H4 (cell line): ENCODE measurements at places on chromosomes 12 and 14. TPM values are rescaled to one million over a fixed set of nuclear protein-coding genes. Genes with fewer than 3 reads are reported as not detected.
A peak's percentile ranks its signal among the peaks of the same experiment; 100 is the strongest.

The SERPINA12 gene
- not detected in 2 replicates for total RNA-seq

The PSMC1 gene
- 335 and 362 TPM in 2 replicates for total RNA-seq

The KRT82 gene
- not detected in 2 replicates for total RNA-seq

The IFNG-AS1 gene
- not detected in 2 replicates for total RNA-seq

The POTEM gene
- total RNA-seq, result not detected in 2 replicates

DNA sequence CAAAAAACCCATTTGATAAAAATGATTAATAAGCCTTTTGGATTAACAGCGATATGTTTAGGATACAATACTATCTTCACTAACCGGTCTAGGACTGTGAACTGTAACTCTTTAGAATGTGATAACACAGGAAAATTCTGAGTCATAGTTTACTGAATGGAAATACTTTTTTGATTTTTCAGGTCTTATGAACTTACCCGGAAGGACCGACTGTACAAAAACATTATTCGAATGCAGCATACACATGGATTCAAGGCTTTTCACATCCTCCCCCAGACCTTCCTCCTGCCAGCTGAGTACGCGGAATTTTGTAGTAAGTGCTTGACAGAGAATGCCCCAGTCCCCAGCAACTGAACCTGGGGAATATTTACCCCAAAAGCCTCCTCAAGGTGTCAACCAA is 29.0 kb downstream of the TTLL5 start:
- no peak for DNase-seq

DNA sequence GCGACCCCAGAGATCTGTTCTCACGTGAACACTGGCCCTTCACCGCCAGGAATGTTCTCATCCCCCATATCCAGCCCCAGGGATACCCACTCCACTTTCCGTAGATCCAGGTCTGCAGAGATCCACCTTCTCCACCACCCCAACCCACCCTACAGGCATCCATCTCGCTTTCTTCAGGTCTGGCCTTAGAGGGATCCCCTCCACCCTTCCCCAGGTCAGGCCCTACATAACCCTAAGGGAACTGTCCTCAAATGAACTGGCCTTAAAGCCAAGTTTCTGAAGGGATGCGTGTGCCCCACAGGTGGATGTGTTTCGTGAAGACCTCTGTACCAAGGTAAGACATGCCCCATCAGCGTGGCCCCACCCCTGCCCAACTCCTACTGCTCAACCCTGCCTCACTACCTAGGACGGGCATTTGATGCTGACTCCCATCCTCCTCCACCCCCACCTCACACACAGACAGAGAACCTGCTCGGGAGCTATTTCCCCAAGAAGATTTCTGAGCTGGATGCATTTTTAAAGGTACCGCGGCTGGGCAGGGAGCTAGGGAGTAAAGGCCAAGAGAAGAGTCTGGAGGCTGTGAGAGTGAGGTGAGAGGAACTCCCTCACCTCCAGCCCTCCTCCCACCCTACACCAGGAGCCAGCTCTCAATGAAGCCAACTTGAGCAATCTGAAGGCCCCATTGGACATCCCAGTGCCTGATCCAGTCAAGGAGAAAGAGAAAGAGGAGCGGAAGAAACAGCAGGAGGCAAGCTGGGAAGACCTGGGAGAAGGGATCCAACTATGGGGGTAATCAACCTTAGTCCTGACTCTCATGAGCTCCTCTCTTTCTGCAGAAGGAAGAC is 912 bp downstream of the PSME1 start:
- no peak for DNase-seq

DNA sequence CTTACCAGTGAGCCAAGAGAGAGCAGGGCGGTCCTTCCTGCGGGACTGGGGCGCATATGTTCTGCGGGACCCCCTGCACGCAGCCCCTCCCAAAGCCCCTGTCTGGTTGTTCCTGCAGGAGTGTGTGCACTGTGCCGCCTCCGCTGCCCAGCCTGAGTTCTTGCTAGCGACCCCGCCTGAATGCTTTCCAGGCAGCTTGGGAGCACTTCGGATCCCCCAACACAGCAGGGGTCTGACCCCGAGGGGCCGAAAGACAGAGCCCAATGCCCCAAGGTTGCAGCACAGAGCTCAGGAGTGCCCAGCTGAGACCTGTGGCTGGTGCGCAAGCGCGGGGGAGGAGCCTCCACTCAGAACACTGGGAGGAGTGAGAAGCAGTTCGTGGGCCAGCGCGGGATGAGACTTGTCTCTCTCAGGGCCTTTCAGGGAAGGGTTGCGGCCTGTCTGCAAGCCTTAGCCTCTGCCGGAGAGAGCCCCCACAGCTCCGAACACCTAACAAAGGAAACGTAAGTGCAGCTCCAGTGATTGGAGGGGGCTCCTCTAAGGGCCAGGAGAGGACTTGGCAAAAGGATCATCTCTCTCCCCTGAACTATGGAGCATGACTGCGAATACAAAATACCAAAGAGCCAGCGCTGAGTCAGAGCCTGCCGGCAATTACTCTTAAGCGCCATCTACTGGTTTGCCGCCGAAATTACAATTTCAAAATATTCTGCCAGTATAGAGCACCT is 50.5 kb downstream of the GTF2A1 start:
- DNase-seq, result peak; percentile 85

- DNase-seq, result no peak
Measured at GRCh38 chr14:60532442-60532841, 23.5 kb downstream of the SIX6 start.

DNA sequence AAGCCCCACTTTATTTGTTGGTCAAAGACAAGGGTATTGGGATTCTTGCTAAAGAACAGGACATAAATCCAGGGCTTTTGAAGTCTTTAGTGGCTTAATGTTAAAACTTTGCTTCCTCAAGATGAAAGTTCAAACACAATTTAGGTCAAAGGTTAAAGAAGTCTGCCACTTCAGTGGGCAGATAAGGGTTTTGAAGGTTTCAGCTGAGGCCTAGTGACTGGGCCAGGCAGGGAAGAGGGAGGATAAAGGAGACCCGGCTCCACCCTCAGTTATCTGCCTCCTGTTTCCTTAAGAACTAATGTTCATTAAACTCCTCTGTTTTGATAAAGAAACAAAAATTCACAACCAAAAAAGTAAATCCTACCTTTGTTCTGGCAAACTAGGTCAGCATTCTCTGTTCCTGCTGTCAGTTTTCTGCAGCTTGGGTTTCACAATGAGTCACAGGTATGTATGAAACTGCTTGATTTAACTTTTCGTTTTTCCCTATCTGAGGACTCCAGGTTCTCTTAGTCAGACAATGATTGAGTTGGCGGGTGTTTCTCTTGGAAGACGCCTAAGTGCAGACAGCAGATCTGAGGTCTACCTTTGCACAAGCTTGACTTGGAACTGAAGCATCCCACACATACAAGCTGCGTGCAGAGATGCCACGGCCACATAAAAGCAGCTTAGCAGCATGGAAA is 208.3 kb downstream of the EXOC5 start:
- no peak for DNase-seq

DNA sequence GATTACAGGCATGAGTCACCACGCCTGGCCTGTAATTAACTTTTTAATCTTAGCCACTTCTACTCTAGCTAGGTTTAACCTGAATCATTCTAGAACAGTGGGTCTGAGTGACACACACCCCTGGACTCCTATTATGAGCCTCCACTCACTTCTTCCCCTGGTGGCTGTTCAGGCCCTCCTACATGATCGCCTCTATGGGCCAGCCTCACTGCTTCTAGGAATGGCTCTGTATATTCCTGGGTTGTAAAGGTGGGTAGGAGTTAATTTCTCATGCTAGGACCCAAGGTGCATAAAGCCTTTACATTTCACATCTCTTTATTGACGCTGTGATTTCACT is 8.0 kb upstream of the RNU6-8 start:
- no peak for DNase-seq

- DNase-seq, result no peak
Measured at GRCh38 chr12:111238075-111238734, 130.7 kb downstream of the PHETA1 start.

GRCh38 chr12:7444076-7444475 is at the start of gene CD163L1:
Gene CD163L1 (minus strand): TSS chr12:7444153. CDS start chr12:7444127, 26 bp downstream.
- no peak for DNase-seq
